Activated CD4-positive, alpha-beta T cell treated with anti-CD3 and anti-CD28 coated beads, Interleukin-2, amount 10 ng/mL, durations not matched to agents 7 days and 5 days (primary cell): ENCODE measurements at places on chromosomes 3 and 15.
A peak's percentile ranks its signal among the peaks of the same experiment; 100 is the strongest.

- H3K4me1 ChIP-seq = no peaks in the 10 kb centered on the region
- no peaks in the 10 kb centered on the region for H3K27me3 ChIP-seq
- H3K4me3 ChIP-seq = no peak overlapping the region
- no peaks in the 10 kb centered on the region for H3K36me3 ChIP-seq
- DNase-seq = no peak
These were observed 33.3 kb upstream of the PIK3CB start for GRCh38 chr3:138867996-138868395.

DNA sequence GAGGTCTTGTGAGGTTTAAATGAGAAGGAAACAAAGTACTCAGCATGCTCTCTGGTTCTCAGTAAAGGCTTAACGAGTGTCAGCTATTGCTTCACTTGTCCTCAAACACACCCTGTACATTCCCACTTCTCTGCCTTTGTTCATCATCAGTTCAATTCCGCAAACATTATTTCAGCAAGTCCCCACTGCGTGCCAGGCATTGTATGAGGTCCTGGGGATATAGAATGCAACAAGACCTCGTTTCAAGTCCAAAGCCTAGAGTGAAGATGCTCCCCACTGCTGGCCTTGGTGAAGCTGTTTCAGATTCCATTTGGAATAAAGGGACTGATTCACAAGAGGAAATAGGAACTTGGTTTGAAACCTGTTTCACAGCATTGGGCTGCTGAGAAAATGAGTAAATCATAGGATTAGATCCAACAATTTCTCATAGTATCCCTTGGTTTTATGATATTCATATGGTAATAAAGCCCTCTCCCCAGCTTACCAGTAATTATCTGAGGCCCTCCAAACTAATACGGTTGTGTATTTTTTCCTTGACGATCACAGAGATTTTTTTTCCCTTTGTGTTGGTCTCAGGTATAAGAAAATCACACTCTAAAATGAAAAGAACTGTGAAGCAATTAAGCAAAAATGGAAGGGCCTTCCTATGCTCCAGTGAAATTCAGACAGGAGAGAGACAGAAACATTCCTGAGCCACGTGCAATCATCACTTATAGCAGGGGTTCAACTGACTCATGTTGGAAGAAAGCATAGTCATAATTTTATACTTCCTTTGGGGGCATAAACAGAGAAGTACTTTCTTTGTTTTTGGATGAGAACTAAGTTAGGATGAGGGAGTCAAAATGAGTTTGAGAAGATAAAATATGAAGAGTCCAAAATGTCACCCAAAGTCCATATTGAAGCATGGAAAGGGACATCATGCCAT lies 258.6 kb downstream of the RORA start:
- no peak overlapping the region for H3K4me3 ChIP-seq
- DNase-seq = no peak
- H3K27me3 ChIP-seq = no peaks in the 10 kb centered on the region
- no peak overlapping the region for H3K27ac ChIP-seq
- H3K4me1 ChIP-seq = no peaks in the 10 kb centered on the region
- no peaks in the 10 kb centered on the region for H3K36me3 ChIP-seq

DNA sequence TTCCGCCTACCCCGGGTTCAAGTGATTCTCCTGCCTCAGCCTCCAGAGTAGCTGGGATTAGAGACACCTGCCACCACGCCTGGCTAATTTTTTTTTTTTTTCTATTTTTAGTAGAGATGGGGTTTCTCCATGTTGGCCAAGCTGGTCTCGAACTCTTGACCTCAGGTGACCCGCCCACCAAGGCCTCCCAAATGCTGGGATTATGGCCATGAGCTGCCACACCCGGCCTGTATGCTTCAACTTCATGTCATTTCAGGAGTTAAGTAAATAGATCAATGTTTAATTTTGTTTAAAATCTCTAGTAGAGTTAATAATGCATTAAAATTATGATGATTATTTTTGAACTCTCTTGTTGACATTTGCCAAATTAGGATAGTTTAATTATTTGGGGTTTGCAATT lies 121.1 kb upstream of the ALDH1A3 start:
- H3K27me3 ChIP-seq = peaks cover 42% of the 10 kb centered on the region
- DNase-seq = no peak
- no peaks in the 10 kb centered on the region for H3K4me1 ChIP-seq
- no peaks in the 10 kb centered on the region for H3K36me3 ChIP-seq
- no peak overlapping the region for H3K4me3 ChIP-seq

GRCh38 chr3:132342183-132342582 lies 25.0 kb downstream of the ACP3 start:
- no peak overlapping the region for H3K27ac ChIP-seq
- peaks cover 1% of the 10 kb centered on the region for H3K4me1 ChIP-seq
- DNase-seq = no peak
- H3K27me3 ChIP-seq = peaks cover 11% of the 10 kb centered on the region

DNA sequence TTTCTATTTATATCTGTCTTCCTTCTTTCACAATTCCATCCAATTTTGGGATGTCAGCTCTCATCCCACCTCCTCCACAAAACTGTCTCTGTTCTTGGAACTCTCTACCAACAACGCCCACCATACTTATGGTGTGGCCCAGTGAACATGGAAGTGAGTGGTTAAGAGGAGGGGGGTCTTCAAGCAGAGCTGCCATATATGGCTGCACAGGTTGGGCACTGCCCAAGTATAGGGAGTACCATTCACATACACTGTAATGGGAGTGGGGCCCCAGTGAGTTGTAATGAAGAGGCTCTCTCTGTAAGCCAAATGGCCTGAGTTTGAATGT lies 7.9 kb upstream of the CAMK1 start:
- H3K4me1 ChIP-seq = peaks cover 50% of the 10 kb centered on the region
- peaks cover 35% of the 10 kb centered on the region for H3K36me3 ChIP-seq
- no peak overlapping the region for H3K4me3 ChIP-seq
- DNase-seq = no peak
- H3K27ac ChIP-seq = peak overlapping the region; percentile 20

DNA sequence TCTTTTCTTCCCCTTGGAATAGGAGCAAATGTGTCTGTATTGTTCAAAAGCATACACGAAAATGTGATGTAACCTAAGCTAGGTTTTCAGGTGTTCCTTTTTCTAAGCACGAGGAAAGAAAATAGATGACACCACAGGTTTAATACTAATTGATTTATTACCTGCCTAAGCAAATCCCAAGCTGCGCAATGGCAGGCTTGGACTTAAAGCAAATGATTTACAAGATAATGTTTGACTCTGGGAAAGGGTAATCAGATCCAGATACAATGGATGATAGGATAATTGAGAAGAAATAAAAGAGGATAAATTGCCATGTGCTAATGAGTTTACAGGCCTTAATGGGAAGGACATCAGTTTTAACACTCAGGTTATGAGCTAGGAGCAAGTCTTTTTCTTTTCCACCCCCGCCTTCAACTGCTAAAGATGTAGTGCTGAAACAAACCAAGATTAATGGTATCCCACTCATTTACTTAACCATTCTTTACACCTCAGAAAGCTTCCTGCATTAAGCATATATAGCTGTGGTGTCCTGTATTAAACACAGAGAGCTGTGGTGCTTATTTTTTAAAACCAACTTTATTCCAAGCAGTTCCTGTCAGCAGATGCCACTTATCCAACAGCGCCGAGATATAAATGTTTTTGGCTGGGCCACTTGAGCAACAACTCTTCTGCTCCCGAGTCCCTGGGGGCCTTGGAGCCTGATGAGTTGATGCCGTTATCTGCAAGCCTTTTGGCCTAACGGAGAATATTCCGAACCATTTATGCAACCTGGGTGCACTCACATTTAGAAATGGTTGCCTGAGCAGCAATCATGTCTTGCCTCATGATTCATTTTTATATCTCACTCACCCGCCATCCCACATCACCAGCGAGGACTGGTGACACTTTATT lies 205.5 kb downstream of the MECOM start:
- H3K27ac ChIP-seq = no peak overlapping the region
- DNase-seq = no peak
- no peaks in the 10 kb centered on the region for H3K36me3 ChIP-seq
- H3K4me3 ChIP-seq = no peak overlapping the region

GRCh38 chr3:131401978-131402377 lies 20.4 kb downstream of the NUDT16 start:
- no peak overlapping the region for H3K4me3 ChIP-seq
- no peaks in the 10 kb centered on the region for H3K27me3 ChIP-seq
- H3K4me1 ChIP-seq = no peaks in the 10 kb centered on the region
- no peak overlapping the region for H3K27ac ChIP-seq
- no peak for DNase-seq
- no peaks in the 10 kb centered on the region for H3K36me3 ChIP-seq

DNA sequence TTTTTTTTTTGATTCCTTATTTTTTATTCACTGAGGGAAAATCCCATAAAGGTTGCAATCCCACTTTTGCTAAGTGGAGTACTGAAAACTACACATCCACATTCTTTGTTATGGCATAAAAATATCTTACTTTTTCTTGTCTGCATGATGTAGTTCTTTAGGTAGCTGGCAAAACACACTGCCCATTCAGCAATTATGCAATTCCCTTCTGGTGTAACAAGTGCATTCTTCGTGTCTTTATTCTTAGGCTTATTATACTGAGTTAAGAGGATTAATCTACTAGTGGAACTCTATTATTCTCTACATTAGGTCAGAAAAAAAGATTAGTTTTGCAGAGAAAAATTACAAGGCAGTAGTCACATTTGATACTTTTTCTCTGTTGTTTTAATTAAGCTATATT lies 403.8 kb upstream of the GBE1 start:
- no peaks in the 10 kb centered on the region for H3K27me3 ChIP-seq
- H3K4me3 ChIP-seq = no peak overlapping the region
- H3K4me1 ChIP-seq = no peaks in the 10 kb centered on the region
- DNase-seq = no peak
- H3K36me3 ChIP-seq = no peaks in the 10 kb centered on the region
